ENCODE measurements at places on chromosomes 16 and 17.

DNA sequence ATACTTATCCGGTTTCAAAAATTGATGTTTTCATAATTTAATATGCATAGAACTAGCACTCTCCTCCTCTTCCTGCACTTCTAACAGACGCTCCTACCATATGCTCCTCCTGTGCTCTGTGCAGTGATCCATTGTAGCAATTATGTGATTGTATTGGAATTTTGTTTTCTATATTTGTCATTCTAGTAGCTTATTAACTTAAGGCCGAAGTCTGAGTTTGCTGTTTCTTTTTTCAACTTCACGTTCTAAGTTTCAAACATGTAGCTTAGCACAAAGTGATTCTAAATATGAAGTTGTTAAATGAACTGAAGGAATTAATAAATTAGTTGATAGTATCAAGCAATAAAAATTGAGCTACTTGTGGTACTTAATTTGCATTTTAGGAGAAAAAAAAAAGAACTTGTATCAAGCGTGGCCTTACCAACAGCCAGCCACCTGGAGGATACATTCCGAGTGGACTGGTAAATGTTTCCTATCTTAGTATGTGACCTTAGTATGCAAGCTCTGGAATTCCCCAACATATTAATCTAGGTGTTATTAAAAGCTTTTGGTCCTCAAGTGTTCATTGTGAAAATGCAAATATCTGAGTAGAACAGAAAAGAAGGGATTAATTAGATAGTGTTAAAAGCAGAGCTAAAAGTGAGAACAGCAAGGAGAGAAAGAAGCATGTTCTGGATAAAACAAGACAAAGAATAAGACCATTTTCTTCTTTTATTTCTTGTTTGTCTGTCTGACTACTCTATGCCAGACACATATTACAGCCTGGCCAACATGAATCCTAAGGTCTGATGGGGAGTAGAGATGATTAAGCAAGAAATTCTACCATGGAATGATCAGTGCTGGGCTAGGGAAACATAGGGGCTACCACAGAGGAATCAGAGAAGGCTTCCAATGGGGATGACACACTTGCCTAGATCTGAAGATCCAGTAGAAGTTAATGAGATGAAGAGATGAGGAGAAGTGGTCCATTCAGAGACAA, 290.4 kb upstream of the MON1B start:
- DNase-seq, result no peak

GRCh38 chr17:72710834-72711233, 381.7 kb downstream of the SLC39A11 start:
- DNase-seq, result no peak

- no peak for DNase-seq
Observed at GRCh38 chr17:8103549-8103948, 14.8 kb downstream of the ALOXE3 start.

DNA sequence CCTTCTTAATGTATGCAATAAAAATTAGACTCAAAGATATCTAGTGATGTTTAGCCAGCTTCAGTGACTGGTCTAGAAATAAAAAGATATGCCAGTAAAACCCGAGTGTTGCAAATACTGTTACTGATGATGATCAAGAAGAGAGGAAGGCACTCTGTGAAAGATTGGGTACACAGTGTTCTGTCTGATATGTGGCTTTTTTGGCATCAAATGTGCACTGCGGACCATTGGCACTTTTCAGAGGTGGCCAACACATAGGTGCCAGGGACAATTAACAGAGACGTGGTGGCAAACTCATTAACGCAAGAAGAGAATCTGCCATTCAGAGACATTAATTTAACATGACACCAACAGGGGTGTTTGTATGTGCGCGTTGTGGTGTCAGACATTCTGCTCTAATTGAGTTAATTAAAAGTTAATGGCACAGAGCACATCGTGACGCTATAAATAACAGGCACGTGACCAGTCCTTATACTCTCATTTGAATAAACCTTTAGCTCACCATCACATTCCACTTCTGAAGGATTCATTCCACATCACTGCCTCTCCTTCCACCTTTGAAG, 549.3 kb upstream of the HSBP1 start:
- DNase-seq, result no peak

Measured in NCI-H446 (cell line).